ENCODE measurements at places on chromosomes 6 and 20.

DNA sequence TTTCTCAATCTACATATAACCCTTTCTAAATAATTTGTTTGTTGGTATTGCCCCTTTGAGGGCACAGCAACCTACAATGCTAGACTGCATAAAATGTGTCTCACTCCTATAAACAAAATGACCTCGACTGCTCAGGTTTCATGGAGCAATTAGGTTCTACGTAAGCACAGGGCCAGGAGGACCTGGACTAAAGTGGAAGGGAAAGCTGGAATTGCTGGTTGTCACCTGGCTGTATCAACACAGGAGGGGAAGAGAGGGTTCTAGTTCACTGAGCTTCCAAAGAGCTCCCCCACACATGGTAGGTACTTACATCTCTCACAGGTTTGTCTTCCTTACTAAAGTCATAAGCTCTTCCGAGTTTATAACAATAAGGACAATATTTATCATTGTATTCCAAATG is 51.0 kb downstream of the NCOA6 start:
- no peak for DNase-seq

DNA sequence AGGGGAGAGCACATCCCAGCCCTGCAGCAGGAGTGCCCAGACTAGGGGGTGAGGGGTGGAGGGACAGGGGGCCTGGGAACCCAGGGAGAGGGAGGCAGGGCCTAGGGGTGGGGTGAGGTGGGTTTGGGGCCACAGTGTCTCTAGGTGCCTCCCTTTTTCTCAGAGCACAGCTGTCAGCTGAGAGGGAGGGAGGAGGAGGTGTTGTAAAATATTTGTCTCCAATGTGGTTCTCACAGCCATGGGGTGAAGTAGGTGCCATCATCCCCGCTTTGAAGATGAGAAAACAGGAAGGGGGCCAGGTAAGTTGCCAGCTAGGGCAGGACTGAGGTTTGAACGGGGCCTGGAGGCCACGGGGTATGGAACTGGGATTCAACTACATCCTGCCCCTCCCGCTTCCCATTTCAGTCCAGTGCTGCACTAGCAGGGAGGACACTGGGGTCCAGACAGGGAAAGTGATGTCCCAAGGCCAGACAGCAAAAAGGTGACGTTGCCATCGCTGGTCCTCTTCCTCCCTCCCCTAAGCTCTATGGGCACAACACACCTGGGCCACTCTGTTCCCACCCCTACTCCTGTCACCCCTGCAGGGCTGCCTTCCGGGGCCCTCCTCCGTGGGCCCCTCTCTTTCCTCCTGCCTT is 20.3 kb downstream of the PACSIN1 start:
- DNase-seq = no peak

GRCh38 chr6:18503593-18504231 is 116.6 kb downstream of the RNF144B start:
- peak; percentile 42 for DNase-seq

DNA sequence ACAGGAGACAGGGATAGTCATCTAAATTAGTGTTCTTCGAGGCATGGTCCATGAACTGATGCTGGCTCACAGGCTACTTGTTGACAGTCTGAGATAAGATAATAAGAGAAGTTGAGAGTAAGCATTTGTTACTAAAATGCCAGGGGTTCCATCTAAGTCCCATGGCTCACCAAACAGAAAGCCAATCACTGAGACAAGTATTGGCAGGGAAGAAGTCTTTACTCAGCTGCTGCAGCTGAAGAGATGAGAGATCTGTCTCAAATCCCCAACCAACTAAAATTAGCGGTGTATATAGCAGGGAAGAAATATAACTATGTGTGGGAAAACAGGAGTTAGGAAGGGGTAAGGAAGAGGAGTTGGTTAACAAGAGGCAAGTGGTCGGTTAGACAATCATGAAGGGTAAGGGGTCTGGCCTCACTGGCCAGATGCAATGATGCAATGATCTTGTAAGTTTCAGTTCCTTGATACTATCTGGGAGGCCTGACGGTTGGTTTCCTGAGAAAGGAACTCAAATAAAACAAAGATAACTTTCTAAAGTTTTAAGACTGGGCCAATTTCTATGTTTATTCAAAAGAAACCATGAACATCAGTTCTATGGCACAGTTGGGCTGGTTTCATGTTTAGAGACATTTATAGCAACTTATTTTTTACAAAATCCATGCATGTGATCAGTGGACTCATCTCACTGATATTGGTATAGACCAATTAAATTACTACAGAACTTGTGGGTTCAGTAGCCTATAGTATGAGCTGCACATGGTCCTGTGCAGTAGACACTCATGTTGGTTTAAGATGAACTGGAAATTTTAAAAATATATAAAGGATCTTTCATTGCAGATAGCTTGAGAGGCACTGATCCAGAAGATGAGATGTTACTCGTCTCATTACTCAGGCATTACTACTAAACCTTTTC is 9.9 kb upstream of the HEBP2 start:
- DNase-seq = no peak

- no peak for DNase-seq
Observed at GRCh38 chr6:11682561-11682975, 96.0 kb downstream of the ADTRP start.
